ENCODE measurements at places on chromosomes 2 and 18.

DNA sequence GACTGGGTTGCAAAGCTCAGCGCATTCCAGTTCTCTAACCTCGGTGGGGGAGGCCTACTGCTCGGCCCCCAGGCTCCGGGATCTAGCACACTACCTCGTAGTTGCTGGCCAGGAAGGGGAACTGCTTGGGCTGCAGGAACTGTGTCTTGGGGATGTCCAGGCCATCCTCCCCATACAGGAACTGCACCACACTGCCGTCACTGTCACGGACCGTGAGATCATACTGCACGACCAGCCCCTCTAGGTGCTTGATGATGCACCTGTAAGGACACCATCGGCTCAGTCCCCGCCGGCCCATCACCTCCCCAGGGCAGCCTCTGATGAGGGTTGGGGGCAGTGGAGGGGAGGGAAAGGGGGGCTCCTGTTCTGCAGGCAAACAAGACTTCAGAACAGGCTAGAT, 61.6 kb downstream of the POLR1A start:
- no peak for DNase-seq

GRCh38 chr2:206736935-206737334, 18.7 kb upstream of the DYTN start:
- DNase-seq: no peak

- no peak for DNase-seq
These were observed 212.7 kb downstream of the DYM start for GRCh38 chr18:49247781-49248180.

DNA sequence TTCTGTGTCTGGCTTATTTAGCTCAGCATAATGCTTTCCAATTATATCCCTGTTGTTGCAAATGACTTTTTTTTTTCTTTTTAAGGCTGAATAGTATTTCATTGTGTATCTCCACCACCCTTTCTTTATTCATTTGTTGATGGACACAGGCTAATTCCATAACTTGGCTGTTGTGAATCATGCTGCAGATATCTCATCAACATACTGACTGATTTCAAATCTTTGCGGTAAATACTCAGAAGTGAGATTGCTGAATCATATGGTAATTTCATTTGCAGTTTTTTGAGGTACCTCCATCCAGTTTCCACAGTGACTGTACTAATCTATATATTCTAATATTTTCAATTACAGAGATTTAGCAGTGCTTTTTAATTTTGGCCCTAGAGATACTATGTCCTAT, 266.2 kb downstream of the TMX3 start:
- DNase-seq: no peak

DNA sequence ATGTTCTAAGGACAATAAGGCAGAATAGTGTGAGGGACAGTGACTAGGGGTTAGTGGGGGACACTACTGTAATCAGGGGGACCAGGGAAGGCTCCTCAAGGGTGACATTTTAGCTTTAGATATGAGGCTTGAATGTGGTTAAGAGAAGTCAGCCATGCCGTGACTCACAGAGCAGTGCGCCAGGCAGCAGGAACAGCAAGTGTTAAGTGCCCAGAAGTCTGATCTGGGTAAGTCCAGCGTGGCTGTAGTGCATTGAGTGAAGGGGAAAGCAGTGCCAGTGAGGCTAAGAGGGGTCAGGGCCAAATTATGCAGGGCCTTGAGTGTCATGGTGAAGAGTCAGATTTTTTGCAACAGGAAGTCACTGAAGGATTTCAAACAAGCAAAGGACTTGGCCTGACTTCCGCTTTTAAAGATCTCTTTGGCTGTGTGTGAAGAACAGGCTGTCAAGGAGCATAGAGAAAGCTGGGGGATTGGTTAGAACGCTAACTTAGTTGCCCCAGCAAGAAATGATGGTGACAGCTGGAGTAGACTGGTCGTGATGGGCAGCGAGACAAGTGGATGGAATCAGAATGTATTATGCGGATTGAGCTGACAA, 151.5 kb downstream of the MSH2 start:
- DNase-seq: no peak

GRCh38 chr2:42164046-42164445, 5.1 kb upstream of the EML4 start:
- DNase-seq: no peak

- no peak for DNase-seq
These were observed 183.4 kb downstream of the NCK2 start for GRCh38 chr2:105928086-105928485.

- no peak for DNase-seq
These were observed 141.6 kb upstream of the RIOK3 start for GRCh38 chr18:23311351-23312121.

DNA sequence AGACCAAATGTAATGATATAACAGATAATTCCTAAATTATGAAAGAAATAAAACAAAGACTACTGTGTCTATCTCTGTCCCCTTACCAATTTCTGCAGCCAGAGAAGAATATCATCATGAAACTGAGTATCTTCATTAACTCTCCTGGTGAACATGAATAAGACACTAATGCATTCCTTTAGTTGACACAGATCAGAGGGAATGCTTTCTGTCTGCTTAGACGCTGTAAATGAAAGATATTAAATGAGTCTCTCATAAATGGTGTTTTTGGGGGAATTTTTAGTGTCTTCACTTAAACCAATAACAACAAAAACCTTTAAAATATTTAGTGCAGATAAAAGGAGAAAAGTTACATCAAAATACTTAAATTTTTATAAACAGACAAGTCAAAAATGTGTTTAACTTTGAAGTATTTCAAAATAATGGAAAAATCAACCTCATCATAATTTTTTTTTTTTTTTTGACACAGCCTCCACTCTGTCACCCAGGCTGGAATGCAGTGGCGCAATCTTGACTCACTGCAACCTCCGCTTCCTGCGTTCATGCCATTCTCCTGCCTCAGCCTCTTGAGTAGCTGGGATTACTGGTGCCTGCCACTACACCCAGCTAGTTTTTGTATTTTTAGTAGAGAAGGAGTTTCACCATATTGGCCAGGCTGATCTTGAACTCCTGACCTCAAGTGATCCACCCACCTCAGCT, 16.0 kb downstream of the EPG5 start:
- no peak for DNase-seq

- DNase-seq: no peak
These were observed 131.7 kb downstream of the GCA start for GRCh38 chr2:162475661-162476060.

GRCh38 chr2:206792645-206793044, 27.2 kb downstream of the FASTKD2 start:
- DNase-seq: no peak

DNA sequence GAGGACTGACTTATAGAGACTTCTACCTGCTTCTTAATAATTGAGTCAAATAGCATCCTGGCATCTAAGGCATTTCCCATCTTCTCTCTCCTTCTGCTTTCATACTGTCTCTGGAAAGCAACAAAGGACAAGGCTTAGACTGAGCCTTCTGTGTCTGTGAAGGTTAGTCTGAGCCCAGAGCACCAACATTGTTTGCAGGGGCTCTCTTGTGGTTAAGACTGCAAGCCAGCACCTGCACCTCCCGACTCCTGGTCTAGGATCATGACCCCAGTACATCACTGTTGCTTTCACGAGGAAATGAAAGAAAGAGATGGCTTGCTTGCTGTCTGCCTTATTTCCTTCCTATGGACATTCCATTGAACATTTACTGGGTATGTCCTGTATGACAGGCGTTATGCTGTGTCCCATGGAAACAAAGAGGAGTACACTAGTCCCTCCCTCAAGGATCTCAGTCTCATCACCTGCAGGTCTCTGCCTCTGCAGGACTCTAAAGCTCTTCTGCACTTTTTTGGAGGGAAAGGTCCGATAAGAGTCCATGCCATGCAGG, 315.8 kb upstream of the EPAS1 start:
- no peak for DNase-seq

GRCh38 chr2:159129269-159129668, 157.2 kb downstream of the WDSUB1 start:
- no peak for DNase-seq

GRCh38 chr2:217551252-217551899, 451.4 kb downstream of the TNS1 start:
- DNase-seq: no peak

DNA sequence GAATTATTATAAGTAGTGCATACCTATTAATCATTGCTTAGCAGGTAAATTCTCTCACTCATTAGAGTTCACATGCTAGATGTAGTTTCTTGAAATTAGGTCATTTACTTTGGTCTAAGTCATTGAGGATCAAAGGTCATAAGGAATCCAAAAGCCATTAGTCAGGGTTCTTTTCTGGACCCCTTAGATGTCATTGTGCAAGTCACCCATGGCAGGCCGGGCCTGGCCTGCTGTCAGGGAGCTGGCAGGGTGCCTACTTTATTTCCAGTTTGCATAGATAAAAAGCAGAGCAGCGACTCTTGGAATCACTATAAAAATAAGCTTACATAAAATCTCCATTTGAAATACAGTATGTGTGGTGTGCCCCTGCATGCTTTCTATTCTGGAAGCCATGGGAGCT, 91.3 kb downstream of the MEIS1 start:
- no peak for DNase-seq

DNA sequence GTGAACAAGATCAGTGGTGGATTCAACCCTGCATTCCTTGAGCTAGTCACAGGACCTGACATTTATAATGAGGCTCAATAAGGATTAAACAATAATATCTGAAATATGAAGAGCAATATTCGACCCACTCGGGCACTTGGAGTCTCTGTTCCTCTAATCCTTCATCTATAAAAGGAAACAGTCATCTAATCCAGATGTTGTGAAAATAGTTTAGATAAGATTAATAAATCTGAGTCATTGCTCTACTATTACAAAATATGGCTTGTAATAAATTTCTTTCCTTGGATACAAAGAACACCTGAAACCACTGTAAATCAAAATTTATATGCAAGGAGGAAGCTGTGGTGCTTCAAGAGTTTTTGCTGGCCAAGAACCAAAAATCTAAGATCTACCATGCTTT, 846.9 kb upstream of the ACVR2A start:
- DNase-seq: no peak

DNA sequence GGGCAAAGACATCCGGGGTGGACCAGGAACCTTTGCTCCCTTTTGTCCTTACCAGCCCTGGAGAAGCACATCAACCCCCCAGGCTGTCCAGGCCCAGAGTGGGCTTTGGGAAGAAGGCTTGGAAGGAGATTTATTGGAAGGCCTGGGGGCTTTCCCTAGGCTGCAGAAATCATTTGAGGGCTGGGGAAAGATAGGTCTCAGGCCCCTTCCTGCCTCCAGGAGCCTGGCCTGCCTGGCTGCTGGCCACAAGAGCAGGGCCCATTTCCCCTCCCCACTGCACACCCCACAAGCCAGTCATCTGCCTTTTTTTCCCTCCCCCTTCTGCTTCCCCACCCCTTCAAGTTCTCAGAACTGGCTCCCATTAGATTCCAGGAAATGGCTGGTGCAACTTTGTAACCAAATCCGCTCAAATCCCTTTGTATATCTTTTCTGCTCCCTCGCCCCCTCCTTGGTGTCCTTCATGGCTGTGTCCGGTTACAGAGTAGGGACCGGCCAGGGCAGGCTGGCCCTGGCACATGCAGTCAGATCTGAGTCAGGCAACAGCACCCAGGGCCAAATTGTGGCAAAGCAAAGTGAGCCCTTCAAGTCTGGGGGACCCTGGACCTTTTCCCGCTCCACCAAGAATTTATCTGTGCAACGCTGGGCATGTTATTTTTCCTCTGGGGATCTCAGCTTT, 20.8 kb upstream of the TNP1 start:
- no peak for DNase-seq

DNA sequence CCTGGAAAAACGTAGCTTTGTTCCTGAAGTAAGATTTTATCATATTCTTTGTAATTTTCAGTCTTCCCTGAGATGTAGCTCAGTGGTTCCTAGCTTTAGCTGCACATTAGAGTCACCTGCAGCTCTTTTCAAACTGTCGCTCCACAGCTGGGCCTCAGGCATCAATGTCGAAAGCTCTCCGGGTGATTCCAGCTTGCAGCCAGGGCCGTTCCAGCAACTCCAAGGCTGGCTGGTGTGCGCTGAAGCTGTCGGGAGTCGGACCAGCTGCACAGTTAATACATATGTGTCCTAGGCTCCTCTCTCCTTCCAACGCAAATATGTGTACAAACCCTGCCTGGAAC, 609 bp upstream of the ZNF2 start:
- DNase-seq: no peak
